ENCODE measurements at places on chromosomes 6 and 20.

DNA sequence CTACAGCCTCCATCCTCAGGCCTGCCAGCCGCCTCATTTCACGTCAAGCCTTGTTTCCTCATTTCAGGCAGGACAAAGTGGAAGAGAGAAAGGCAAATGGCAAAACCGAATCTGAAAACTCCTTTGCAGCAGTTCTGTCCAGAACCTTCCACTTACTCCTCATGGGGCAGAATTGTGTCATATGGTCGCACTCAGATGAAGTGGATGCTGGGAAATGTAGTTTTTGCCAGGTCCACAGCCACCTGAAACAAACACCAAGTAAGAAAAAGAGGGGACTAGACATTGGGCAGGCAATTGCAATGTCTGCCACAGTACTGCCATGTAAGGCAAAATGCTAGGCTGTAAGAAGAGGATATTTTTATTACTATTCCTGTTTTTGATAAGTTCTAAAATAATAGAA is 44.9 kb downstream of the ISM1 start:
- no peak for DNase-seq

- no peak for DNase-seq
Measured at GRCh38 chr6:137443901-137444300, 50.3 kb downstream of the OLIG3 start.

- DNase-seq, result no peak
Measured at GRCh38 chr6:147095316-147095715, 108.9 kb upstream of the STXBP5 start.

- DNase-seq, result peak; percentile 26
Measured at GRCh38 chr20:10653599-10654249, 20.1 kb downstream of the JAG1 start.

- DNase-seq, result no peak
Measured at GRCh38 chr6:6006428-6007365, at the start of gene NRN1. NRN1 (minus strand) TSS chr6:6006925; CDS start chr6:6006749, 176 bp downstream.

GRCh38 chr20:56382696-56383095 is 9.3 kb downstream of the AURKA start:
- no peak for DNase-seq

GRCh38 chr6:38212579-38212978 is 393.1 kb downstream of the ZFAND3 start:
- DNase-seq, result no peak

GRCh38 chr6:141077355-141078333 is 1055.1 kb upstream of the GJE1 start:
- DNase-seq, result no peak

- peak; percentile 1 for DNase-seq
Measured at GRCh38 chr6:24078200-24078599, 47.8 kb upstream of the NRSN1 start.

GRCh38 chr6:132651062-132651461 is 7.9 kb downstream of the TAAR1 start:
- no peak for DNase-seq

DNA sequence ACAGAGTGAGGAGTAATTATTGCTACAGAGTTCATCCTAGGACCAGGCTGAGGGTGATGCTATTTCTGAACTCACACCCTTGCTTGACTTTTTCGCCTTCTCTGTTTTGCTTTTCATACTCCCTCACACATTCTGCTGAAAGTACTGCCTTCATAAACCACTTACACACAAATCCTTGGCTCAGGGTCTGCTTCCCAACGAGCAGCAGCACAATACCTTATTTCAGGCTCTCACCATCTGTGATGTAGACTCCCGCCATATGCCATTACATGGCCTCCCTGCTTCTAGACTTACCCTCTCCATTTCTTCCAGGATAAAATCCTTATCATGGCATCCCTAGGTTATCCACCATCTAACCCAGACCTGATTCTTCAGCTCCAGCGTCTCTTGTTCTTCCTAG is 321.3 kb upstream of the SPTLC3 start:
- DNase-seq, result no peak

- DNase-seq, result no peak
Measured at GRCh38 chr6:41602422-41602743, 35.9 kb upstream of the MDFI start.

- DNase-seq, result no peak
Measured at GRCh38 chr6:38143191-38144150, 323.9 kb downstream of the ZFAND3 start.

DNA sequence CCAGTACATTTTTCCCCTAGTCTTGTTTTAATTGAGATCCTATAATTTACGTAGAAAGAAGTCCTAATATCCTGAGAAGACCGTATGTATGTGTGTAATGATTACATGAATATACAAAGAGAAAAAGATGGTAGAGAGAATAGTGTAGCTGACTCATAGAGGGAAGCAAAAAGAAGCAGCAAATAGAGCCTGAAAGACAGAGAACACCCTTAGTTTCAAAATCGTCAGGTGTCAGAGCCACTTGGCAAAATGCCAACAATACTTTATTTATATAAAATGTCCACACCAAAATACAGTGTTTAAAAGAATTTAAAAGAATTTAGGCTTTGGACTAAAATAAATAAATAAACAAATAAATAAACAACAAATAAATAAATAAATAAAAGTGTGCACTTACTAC is 1414.1 kb upstream of the EYS start:
- DNase-seq, result no peak

DNA sequence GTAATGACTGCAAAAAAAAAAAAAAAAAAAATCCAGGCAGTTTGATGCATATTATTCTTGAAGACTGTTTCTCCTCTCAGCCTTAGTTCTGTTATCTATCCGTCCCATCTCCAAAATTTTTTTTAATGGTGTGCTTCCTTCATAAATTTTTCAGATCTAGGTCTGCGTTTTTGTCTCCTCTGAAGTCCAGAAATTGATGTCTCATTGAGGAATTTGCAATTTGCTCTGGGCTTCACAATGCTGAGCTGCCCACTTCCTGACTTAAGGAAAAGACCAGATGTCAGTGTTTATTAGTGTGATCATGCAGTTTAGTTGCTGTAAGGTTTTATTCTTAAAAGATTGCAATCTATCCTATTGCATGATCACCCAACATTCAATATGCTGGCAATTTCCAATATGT is 297.6 kb downstream of the ZNF217 start:
- DNase-seq, result no peak

- DNase-seq, result peak; percentile 64
Measured at GRCh38 chr6:32153564-32154513, at the start of gene PPT2. PPT2 (plus strand) TSS chr6:32154141; CDS start chr6:32154595, 454 bp downstream.
